Putamen (tissue), 1 donor: ENCODE measurements at places on chromosomes 6 and 20.

DNA sequence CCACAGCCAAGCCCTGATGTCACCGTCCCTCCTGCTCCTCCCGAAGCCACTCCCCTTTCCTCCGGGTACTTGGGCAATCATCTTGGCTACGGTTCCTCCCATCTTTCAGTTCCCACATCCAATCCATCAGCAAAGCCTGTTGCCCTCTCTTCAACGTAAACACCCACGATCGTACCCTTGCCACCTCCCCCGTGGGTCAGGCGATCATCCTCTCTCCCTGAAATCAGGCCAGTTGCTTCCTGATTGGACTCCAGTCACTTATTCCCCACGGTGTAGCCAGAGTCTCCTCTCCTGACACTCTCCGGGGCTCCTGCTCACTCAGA, 44.5 kb downstream of the SULF2 start:
- no peak for DNase-seq

- no peak for DNase-seq
Observed at GRCh38 chr20:34894723-34895122, 18.3 kb downstream of the ACSS2 start.

DNA sequence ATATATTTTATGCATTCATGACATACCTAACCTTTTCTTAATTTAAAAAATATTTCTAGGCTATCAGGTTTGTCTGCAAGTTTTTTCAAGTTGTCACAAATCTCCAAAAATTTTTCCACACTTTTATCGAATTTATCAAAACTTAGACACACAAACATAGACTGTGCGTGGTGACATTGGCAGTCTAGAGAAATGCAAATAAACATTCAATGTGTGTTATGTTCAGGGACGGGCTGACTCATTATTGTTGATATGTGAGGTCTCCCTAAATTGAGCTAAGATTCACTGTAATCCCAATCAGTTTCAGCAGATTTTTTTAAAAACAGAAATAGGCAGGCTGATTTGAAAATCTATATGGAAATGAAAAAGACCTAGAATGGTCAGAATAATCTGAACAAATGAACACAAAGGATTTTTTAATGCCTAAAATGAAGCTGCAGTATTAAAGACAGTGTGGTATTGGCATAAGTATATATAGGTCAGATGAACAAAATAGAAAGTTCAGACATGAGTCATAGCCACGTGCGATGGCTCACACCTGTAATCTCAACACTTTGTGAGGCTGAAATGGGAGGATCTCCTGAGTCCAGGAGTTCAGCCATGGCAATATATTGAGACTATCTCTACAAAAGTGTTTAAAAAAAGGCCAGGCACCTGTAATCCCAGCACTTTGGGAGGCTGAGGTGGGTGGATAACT, 19.2 kb downstream of the BLTP3A start:
- no peak for DNase-seq

DNA sequence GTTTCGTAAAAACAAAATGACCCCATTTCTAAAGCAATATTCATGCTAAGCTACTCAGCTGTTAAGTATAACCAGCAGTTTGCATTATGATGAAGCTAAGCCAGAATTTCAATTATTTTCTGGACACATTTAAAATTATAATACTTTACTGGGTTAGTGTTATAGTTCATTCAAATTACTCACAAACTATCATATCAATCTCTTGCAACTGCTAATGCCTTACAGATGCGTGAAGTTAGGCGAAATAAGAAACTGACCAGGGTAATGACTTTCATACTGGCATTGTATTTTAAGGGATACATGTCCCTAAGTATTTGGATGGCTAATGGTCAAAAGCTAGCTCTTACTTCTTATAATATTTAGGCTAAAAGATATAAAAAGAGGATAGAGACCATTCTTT, 249.6 kb downstream of the TSHZ2 start:
- DNase-seq = no peak

DNA sequence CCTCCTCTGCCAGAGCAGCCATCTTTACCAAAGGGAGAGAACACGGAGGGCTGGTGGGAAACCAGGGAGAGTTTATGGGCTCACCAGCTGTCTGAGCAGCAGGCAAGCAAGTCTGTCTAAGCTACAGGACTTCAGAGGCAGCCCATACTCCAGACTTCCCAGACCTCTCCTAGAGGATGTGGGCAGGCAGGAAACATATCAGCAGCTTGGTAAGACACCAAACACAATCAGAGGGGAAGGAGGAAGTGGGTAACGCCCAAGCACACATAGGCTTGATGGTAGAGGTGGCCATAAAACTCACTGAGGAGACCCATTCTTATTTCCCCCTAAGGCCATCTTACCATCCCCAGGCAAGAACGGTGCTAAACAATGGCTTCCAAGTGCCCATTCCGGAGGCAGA, 143.1 kb upstream of the ARID1B start:
- DNase-seq = no peak
